ENCODE measurements at places on chromosomes 4 and X.
A peak's percentile ranks its signal among the peaks of the same experiment; 100 is the strongest.

- DNase-seq, result no peak
These were observed at the start of gene REELD1 for GRCh38 chr4:146214238-146214637. REELD1 (plus strand) TSS chr4:146214538; CDS start chr4:146216953, 2,415 bp downstream.

GRCh38 chrX:38275615-38276014 lies 51.7 kb downstream of the RPGR start:
- peak; percentile 28 for DNase-seq

- DNase-seq, result peak; percentile 61
These were observed 51.2 kb upstream of the CHRNA9 start for GRCh38 chr4:40283968-40284367.

- DNase-seq, result no peak
These were observed 50.5 kb upstream of the FAM9C start for GRCh38 chrX:13094828-13095341.

DNA sequence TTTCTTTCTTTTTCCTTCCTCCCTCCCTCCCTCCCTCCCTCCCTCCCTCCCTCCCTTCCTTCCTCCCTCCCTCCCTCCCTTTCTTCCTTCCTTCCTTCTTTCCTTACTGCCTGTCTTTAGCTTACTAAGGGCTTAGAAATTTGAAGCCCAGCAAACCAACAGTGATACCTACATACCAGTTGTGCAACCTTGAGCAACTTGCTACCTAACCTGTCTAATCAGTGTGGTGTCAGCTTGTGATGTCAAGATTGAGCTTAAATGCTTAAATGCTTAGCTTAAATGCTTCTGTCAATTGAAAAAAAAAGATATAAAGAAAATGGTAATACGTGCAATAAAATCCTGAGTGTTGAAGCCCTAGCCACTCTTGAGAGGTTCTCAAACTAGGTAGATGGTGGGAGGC lies 728.6 kb downstream of the TRIML1 start:
- no peak for DNase-seq

DNA sequence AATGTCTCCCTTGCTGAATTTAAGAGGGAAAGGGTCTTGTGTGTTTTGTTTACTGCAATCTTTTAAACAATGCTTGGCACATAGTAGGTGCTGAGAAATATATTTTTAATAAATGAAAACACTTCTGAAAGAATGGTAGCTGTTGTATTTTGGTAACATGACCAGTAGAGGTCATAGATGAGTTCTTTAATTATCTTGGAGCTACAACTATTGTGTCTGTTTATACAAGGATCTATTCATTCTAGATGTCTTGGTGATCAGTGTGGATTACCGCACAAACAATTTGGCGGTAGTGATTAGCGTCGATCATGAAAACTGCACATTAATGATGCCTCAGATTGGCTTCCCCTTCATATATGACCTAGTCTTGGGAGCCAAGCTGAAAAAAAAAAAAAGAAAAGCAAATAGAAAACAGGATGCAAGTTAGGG lies 21.4 kb upstream of the SCRG1 start:
- DNase-seq, result peak; percentile 38

GRCh38 chrX:104351173-104351769 lies 96.5 kb upstream of the ESX1 start:
- peak; percentile 31 for DNase-seq

DNA sequence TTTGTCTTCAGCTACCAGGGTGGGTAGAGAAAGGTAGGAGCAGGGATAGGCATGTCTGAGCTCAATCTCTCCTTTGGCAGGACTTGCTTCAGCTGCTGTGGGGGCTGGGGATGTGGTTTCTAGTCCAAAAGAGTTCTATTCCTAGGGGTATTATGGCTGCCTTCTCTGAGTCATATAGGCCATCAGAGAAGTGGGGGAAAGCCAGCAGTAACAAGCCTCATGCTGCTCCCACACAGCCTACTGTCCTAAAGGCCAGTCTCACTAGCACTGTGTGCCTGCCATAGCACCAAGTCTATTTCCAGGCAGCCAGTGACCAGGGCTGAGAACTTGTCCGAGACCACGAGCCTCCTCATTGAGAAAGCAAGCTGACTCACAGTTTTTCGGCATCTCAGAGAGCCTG lies 270.6 kb downstream of the DCAF12L2 start:
- DNase-seq, result peak; percentile 1

DNA sequence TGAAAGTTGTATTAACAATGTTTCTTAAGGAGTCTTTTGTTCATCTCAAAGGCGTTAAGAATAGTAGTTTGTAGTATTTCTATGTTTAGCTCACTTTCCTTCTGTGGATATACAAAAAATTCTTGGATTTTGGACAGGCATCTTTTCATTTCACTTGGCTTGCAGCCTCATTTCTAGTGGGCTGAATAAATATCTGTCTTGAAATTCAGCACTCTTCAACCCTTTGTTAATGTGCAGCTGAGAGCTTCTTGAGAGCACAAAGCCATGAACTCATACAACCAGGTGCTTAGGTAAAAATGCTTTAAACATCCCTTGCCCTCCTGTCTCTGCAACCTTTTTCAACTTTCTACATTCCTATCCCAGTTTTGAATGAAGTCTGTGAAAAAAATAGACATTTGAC lies 1003.2 kb downstream of the C4orf33 start:
- DNase-seq, result no peak

DNA sequence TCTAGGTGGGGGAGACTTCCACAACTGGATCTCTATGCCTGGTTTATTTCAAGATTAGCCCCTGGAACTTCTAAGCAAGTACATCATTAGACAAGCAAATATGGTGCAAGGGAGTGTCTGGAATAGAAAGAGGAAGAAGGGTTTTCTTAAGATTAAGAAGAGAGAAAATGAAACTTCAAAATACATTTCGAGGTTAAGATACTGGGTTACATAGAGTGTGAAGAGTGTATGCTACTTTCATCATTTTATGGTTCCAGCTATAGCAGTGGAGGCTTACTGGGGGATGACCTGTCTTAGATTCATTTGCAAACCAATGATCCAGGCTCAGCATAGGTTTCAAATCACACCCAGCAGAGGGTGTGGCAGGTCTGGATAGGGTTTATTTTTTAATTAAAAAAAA lies 144.4 kb upstream of the GATB start:
- DNase-seq, result no peak

- DNase-seq, result no peak
These were observed 78.2 kb downstream of the IL21 start for GRCh38 chr4:122542411-122543236.

GRCh38 chr4:24624381-24624780 lies 40.0 kb upstream of the DHX15 start:
- DNase-seq, result no peak

GRCh38 chrX:154731881-154732280 lies 19.0 kb downstream of the GAB3 start:
- peak; percentile 37 for DNase-seq

DNA sequence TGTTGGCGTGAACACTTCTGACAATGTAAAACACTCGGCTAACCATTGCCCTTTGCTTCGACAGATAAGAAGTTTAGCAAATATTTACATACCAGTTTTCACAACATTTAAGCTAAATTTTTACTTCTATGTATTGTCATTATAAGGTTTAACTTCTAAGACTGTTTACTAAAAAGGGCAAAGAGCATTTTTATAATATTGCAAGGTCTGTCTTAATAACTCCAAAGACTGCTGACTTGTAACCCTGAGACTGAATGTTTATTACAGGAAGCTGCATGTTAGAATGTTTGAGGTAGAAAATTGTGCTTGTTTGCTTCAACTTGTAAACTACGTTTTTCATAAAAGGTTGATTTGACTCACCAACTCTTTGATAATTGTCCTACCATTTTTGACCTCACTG lies 213.2 kb upstream of the RPS6KA3 start:
- DNase-seq, result no peak

GRCh38 chr4:112515198-112516065 lies 548 bp downstream of the NEUROG2 start:
- DNase-seq, result peak; percentile 64

DNA sequence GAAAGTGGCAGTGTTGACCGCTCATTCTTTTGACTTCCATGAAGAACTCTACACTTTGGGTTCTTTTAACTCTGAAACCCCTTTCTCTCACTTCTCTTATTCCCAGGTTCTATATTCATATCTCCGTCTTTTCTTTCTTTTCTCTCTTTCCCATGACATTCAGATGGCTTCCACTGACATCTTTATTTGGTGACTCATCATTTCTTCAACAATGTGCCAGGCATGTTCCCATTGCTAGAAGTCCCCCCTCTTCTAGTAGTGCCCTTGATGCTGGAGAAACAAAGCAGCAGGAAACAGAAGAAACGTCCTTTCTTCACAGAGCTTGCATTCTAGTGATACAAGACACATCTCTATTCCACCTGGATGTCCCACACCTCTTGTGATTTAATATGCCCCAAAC lies 33.3 kb downstream of the PKD2 start:
- no peak for DNase-seq

DNA sequence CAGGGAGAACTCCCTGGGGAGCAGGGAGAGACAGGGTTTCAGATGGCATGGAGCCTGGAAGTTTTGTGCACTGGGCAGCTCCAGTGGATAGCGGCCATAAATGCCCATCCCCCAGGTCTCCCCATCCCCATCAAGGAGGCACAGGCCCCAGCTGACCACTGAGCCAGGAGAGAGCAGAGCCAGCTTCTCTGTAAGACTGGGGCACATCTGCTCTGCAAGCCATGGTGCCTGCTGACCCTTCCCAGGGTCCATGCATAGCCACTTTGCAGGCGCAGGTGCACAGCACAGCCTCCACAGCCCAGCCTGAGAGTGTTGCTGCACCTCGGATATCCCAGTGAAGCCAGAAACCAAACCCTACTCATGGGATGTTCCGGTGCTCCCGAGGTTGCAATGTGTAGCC lies 206.3 kb upstream of the SPANXN4 start:
- no peak for DNase-seq

- DNase-seq, result no peak
These were observed 1129.6 kb downstream of the PDHA2 start for GRCh38 chr4:96969455-96969854.

DNA sequence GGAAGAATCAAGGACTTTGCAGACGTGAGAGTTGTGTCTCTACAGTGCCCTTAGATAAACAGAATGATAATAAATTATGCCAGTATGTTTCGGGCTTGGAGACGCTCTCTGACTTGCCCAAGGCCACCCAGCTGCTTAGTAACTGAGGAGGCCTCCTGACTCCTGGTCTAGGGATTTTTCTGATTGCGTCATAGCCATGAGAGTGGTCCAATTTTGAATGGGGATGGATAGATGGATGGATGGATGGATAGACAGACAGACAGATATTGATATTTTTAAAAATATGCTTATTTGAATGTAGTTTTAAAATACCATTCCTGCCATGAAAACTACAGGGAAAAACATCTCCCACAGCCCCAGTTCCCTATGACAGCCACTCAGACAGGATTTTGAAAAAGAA lies 15.5 kb downstream of the ARHGAP36 start:
- DNase-seq, result no peak

GRCh38 chr4:189177130-189177529 lies 763.5 kb upstream of the FRG1 start:
- no peak for DNase-seq

DNA sequence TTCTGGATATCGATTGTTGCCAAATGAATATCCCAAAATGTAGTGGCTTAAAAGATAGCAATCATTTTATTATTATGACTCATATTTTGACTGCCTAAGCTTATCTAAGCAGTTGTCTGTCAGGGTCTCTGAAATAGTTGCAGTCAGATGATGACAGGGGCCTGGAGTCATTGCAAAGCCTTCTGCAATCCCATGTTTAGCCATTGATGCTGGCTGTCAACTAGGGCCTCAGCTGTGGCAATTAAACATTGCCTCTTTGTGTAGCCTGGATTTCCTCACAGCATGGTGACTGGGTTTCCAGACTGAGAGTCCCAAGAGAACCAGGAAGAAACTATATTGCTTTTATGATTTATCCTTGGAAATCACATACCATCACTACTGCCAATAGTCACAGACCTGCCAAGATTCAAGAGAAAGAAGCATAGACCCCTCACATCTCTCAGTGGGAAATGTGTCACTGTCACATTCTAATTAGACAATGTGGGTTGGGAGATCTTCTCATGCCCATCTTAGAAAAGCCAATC lies 227.3 kb upstream of the NOCT start:
- no peak for DNase-seq

- no peak for DNase-seq
These were observed 7.5 kb upstream of the SETD7 start for GRCh38 chr4:139563515-139563914.

DNA sequence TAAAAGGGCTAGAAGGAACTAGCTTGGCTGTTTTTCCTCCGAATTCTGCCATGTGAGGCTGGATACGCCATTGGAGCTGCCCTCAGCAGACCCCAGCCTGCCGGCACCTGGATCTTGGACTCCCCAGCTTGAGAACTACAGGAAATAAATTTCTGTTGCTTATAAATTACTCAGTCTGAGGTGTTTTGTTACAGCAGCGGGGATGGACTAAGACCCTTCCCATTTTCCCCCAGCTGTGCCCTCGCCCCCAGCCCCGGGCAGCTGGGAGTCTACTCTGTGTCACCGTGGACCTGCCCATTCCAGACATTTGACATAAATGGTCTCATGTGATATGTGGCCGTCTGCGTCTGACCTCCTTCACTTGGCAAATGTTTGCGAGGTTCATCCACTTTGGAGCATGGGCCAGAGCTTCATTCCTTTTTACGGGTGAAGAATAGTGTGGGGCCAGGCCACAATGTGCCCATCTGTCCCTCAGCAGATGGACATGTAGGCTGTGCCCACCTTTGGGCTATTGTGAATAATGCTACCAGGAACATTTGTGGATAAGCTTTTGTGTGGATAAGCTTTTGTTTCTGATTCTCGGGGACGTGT lies 30.7 kb upstream of the SPON2 start:
- DNase-seq, result peak; percentile 4

- peak; percentile 67 for DNase-seq
These were observed 44.7 kb downstream of the PTTG2 start for GRCh38 chr4:38004887-38005286.

GRCh38 chr4:14513471-14513870 lies 488.8 kb upstream of the CPEB2 start:
- no peak for DNase-seq

- no peak for DNase-seq
These were observed 78.1 kb upstream of the FSTL5 start for GRCh38 chr4:162241857-162242256.

DNA sequence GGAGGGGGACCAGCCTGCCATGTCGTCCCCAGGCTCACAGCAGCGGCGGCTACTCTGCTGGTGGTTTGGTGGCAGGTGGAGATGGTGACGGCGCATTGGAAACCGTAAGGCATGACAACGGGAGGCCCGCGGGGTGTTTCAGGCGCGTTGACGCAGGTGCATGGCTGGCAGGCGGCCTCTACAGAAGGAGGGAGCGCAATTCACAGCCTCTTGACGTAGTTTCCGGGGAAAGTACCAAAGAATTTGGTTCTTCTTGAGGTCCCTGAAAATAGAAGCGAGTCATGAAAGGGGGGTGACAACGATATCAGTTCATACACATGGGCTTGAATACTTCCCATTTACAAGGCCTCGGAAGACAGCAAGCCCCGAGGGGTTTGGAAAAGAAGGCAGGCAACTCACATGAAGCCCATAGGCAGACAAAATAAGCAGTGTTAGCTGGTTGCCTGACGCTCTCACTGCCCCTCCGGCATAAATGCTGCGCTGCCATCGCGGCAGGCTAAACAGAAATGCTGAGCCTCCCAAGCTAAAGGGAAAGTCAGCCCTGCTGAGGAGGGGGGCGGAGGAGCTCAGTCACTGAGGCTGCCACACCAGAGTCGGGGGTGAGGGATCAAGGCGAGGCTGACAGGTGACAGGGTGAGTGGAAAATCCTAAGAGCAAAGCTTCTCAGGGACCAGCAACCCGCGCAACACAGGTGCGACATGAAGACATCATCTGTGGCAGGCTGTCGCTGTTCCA lies 52.3 kb upstream of the PDLIM3 start:
- no peak for DNase-seq

All from NB4 (cell line).